Activated CD4-positive, alpha-beta T cell treated with anti-CD3 and anti-CD28 coated beads, Interleukin-2, amount 10 ng/mL, durations not matched to agents 24 days and 14 days (primary cell): ENCODE measurements at places on chromosomes 2 and 18. TPM values are rescaled to one million over a fixed set of nuclear protein-coding genes. Genes with fewer than 3 reads are reported as not detected.
A peak's percentile ranks its signal among the peaks of the same experiment; 100 is the strongest.

DNA sequence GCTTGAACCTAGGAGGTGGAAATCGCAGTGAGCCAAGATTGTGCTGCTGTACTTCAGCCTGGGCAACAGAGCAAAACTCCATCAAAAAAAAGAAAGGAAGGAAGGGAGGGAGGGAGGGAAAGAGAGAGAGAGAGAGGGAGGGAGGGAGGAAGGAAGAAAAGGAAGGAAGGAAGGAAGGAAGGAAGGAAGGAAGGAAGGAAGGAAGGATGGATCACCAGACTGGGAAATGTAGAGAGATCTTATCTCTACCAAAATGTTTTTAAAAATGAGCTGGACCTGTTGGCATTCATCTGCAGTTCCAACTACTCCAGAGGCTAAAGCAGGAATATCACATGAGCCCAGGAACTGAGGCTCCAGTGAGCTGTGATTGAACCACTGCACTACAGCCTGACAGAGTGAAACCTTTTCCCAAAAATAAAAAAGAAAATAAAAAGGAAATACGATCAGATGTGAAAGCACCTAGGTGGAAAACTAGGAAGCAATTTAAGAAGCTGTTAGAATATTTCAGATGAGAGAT lies 239.4 kb downstream of the CDH7 start:
- no peak overlapping the region for H3K27ac ChIP-seq
- H3K4me1 ChIP-seq = no peaks in the 10 kb centered on the region
- no peak for DNase-seq
- no peak overlapping the region for H3K4me3 ChIP-seq

DNA sequence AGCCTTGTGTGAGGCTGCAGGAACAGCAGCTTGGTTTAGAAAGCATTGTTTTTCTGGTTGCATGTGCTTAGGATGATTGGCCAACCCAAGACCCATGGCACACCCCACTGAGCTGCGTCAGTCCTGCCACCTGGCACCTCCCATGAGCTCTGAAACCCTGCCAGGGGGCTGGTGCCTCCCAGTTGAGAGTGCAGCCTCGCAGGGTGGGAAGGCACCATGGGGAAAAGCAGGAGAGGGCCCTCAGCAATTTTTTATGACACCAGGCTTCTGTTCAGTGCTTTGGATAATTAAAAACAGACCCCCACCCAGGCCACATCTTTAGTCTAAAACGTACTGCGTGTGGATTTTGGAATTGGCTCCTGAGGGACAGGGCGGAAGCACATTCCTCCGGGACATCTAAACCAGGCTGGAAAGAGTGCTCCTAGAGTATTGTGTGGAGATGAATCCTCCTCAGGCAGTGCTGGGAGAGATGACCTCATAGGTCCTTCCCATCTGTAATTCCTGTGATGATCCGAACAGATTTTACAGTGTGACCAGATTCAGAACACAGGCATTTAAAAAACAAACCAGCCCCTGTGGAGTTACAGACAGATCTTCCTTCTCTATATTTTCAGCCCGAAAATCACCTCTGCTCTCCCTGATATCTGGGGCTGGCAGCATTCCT lies 438.3 kb downstream of the ZNF521 start:
- H3K4me1 ChIP-seq = no peaks in the 10 kb centered on the region
- no peak overlapping the region for H3K27ac ChIP-seq
- no peaks in the 10 kb centered on the region for H3K36me3 ChIP-seq
- no peak for DNase-seq
- H3K27me3 ChIP-seq = no peaks in the 10 kb centered on the region

GRCh38 chr2:214706986-214707385 lies 102.5 kb downstream of the BARD1 start:
- no peaks in the 10 kb centered on the region for H3K4me1 ChIP-seq
- peaks cover 14% of the 10 kb centered on the region for H3K27me3 ChIP-seq
- H3K36me3 ChIP-seq = no peaks in the 10 kb centered on the region
- H3K4me3 ChIP-seq = no peak overlapping the region
- DNase-seq = no peak
- no peak overlapping the region for H3K27ac ChIP-seq

DNA sequence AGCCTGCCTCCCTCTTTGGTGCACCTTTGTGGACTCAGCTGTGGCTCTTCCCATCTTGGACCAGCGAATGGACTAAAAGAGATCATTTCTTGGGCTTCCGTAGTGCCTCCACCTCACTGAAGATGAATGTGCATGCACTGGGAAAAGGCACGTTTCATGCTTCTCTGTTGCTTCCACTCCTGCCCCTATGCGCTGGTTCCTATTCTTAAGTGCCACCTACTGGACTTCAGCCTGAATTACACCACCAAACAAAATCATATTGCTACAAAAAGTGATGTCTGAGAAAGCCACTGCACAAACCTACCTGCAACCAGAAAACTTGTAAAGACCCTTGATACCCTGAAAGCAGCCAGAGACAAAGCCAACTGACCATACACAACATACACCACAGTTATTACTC lies 695.6 kb downstream of the TSN start:
- no peaks in the 10 kb centered on the region for H3K27me3 ChIP-seq
- H3K27ac ChIP-seq = no peak overlapping the region
- peak; percentile 58 for DNase-seq

DNA sequence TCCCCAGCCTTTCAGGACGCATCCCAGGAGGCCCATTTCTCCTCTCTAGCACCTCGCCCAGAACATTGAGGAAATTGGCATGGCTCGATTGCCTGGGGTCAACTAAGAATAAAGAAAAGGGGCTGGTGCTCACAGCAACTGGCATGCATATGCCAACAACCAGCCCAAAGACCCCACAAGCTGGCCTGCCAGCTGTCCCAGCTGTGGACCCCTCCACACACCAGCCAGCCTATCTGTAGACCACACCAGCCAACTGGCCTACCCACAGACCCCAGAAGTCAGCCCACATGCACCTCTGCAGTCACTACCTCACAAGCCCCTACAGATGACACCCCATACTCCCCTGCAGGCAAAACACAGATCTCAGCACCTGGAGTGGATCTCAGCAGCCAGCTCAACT lies 123.8 kb upstream of the ID2 start:
- no peak for DNase-seq
- H3K4me1 ChIP-seq = no peaks in the 10 kb centered on the region
- peaks cover 5% of the 10 kb centered on the region for H3K36me3 ChIP-seq

DNA sequence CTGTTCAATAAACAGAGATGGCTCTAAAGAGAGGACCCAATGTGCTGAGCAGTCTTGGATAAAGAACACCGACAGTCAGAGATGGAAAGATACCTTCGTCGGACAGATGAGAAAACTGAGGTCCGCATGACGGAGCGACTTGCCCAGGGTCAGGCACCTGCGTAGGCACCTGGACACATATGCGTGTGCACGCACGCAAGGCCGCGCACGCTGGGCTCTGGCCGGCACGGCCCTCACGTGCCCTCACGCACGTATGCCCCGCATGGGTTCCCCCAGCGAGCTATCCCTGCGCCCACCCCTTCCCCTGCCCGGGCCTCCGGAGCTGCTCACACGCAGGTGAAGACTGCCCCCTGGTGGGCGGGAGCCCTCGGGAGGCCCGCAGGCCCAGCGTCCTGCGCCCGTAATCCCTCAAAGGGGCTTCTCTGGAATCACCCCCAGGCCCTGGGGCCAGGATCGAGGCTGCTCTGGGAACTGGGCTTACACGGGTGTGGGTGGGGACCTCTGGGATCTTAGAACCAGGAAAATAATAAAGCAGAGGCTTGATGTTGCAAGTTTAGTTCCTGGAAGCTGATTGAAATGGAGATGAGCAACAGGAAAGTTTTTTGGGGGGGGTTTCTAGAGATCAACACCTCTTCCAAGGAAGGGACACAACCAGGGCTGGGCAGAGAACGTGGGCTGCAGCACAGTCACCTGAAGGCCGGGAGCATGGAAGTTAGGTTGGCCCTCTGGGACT lies 246.3 kb downstream of the TNS1 start:
- DNase-seq = peak; percentile 89
- peak overlapping the region; percentile 45 for H3K4me3 ChIP-seq
- peaks cover 3% of the 10 kb centered on the region for H3K27me3 ChIP-seq

GRCh38 chr2:190887089-190887488 lies 6.5 kb downstream of the GLS start:
- peaks cover 58% of the 10 kb centered on the region for H3K4me1 ChIP-seq
- H3K27me3 ChIP-seq = no peaks in the 10 kb centered on the region
- DNase-seq = peak; percentile 48
- peaks cover 60% of the 10 kb centered on the region for H3K36me3 ChIP-seq

GRCh38 chr2:236988690-236989624 lies 96.7 kb upstream of the COPS8 start:
- no peaks in the 10 kb centered on the region for H3K4me1 ChIP-seq
- H3K27me3 ChIP-seq = peaks cover 4% of the 10 kb centered on the region
- H3K27ac ChIP-seq = no peak overlapping the region
- no peak overlapping the region for H3K4me3 ChIP-seq
- H3K36me3 ChIP-seq = no peaks in the 10 kb centered on the region
- no peak for DNase-seq

DNA sequence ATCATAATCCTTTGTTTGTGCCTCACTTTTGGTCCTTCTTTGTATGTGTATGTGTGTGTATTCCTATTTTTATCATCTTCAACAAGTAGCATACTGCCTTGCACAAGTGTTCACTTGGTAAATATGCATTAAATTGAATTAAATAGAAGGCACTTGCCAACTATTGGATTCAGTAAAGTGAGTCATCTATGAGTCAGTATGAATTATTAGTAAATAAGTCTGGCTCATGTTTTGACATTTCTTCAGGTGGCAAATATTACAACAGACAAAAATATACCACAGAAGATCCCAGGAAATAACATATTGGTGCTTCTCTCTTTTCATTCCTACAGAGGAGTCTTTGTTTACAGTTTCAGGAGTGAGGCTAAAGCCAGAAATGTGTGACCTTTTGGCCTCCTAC lies 84.1 kb downstream of the CDK15 start:
- H3K4me3 ChIP-seq = no peak overlapping the region
- H3K4me1 ChIP-seq = no peaks in the 10 kb centered on the region
- H3K36me3 ChIP-seq = no peaks in the 10 kb centered on the region
- H3K27ac ChIP-seq = no peak overlapping the region

- H3K27me3 ChIP-seq = no peaks in the 10 kb centered on the region
- no peaks in the 10 kb centered on the region for H3K4me1 ChIP-seq
- H3K27ac ChIP-seq = no peak overlapping the region
- no peak overlapping the region for H3K4me3 ChIP-seq
- DNase-seq = no peak
These were observed 323.4 kb downstream of the GALNT13 start for GRCh38 chr2:154194909-154195643.

DNA sequence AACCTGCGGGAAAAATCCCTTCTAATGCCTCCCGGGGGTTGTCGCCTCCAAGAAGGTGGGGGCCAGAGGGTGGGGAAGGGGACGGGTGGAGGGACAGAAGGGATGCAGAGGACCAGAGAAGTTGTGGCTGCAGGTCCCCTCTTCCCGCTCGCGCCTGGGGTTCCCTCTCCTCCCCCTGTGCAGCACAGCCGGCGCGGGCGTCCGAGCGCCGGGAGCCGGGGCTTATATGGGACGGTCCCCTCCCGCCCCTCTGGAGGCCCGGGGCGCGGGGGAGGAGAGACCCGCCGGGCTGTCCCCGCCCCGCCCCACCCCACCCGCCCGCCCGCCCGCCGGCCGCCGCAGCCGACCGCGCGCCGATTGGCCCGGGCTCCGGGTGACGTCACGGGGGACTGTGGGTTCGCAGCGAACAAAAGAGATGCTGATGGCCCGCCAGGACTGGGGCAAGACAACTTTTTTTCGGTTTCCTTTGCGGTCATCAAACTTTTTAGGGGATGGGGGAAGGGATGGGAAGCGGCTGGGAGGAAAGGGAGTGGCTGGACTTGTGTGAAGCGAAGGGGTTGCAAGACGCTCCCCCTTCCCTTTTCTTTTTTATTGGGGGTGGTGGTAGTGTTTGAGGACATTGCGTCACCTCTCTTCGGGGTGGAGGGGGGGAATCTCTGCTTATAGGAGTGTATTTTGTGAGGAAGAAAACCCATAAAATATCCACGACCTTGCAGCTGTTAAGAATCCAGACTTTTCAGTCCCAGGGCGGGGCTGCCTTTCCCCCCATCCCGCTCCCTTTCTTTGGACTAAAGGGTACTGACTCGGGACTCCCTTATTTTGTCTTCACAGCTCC lies at the start of gene FN1:
Gene FN1 (minus strand): TSS at position 199 of the 835 bp plus-strand sequence. CDS start 266 bp downstream, outside the sequence.
- H3K36me3 ChIP-seq = no peaks in the 10 kb centered on the region
- H3K27ac ChIP-seq = no peak within 1 kb of the TSS
- peaks cover 76% of the 10 kb centered on the region for H3K27me3 ChIP-seq
- peak; percentile 91 for DNase-seq

GRCh38 chr2:225041851-225042799 lies at the start of gene DOCK10:
TSS of gene DOCK10 (minus strand) at chr2:225042468. CDS start at chr2:225042374, 94 bp downstream.
- H3K4me1 ChIP-seq = peaks cover 49% of the 10 kb centered on the region
- peak within 1 kb of the TSS; percentile 98 for H3K27ac ChIP-seq
- H3K27me3 ChIP-seq = peaks cover 31% of the 10 kb centered on the region
- H3K4me3 ChIP-seq = peak within 1 kb of the TSS; percentile 94

GRCh38 chr2:16248571-16249105 lies 308.3 kb downstream of the MYCN start:
- H3K4me1 ChIP-seq = no peaks in the 10 kb centered on the region
- H3K27me3 ChIP-seq = no peaks in the 10 kb centered on the region

GRCh38 chr2:152648336-152648735 lies 68.9 kb downstream of the PRPF40A start:
- DNase-seq = peak; percentile 47
- no peak overlapping the region for H3K4me3 ChIP-seq
- no peaks in the 10 kb centered on the region for H3K4me1 ChIP-seq
- H3K27me3 ChIP-seq = no peaks in the 10 kb centered on the region
- peaks cover 21% of the 10 kb centered on the region for H3K36me3 ChIP-seq

DNA sequence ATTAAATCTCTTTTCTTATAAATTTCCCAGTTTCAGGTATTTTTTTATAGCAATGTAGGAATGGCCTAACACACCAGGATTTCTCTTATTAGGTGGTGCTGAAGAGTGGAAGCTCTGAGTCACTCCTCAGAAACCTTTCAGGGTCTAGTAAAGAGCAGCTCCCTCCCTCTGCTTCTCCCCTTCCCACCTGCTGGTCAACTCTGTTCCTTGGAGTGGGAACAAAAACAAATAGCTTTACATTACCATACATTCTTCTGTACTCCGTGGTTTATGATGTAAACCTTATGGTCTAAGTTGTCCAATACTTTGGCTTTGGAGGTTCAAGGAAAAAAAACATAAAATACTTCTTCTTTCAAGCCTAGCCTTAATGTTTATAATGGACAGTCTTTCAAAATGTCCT lies 2.7 kb upstream of the IL1R1 start:
- H3K27me3 ChIP-seq = peaks cover 35% of the 10 kb centered on the region
- H3K27ac ChIP-seq = no peak overlapping the region
- peaks cover 24% of the 10 kb centered on the region for H3K4me1 ChIP-seq
- DNase-seq = no peak

CHRNG gene
- not detected in 2 replicates for total RNA-seq

TMEM163 gene
- total RNA-seq = 0.23 TPM in 1 of 2 replicates, not detected in the other

TXNDC2 gene
- not detected in 2 replicates for total RNA-seq

TWIST2 gene
- not detected in 2 replicates for total RNA-seq

KIF5C gene
- 16.9 and 20.0 TPM in 2 replicates for total RNA-seq

RTP5 gene
- 0.07 TPM in 1 of 2 replicates, not detected in the other for total RNA-seq

PSME4 gene
- 49.6 and 52.1 TPM in 2 replicates for total RNA-seq

LYPD6 gene
- not detected in 2 replicates for total RNA-seq

TMEM247 gene
- total RNA-seq = not detected in 2 replicates

LRATD1 gene
- total RNA-seq = not detected in 2 replicates
